ENCODE measurements at places on chromosomes 4 and X.
A peak's percentile ranks its signal among the peaks of the same experiment; 100 is the strongest.

GRCh38 chrX:38701073-38701472, 100.2 kb upstream of the MID1IP1 start:
- no peak for DNase-seq

GRCh38 chr4:89119166-89119565, 7.8 kb downstream of the TIGD2 start:
- no peak for DNase-seq

GRCh38 chrX:30282527-30282926, 26.7 kb downstream of the NR0B1 start:
- DNase-seq = no peak

DNA sequence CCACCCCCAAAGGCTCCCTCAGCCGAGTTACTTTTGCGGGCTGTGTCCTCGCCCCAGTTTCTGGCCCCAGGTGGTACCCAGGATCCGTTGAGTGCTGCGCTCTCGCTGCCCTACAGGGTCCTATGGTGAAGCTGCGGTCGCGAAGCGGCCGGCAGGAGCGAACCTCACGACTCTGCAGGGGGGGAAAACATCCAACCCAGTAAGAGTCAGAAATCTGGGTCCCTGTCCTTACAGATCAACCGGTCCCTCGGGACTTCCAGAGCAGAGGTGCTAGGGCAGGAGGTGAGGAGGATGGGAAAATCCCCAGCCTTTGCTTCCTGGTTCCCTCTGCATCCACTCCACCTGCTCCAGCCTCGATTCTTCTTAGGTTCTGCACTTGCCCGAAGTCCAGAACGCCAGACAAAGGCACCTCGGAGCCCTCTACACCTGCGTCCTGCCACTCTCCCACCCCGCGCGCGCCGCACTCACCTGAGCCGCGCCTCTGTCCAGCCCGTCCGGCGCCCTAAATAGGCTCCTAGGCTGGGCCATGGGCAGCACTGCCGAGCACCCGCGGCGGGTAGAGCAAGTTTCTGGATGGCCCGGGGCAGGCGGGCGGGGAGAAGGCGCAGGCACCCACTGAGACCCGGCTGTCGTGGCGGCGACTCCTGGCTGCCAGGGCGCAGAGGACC, at the start of gene HS3ST1:
TSS of gene HS3ST1 (minus strand) at position 664 of the 668 bp plus-strand sequence. CDS start 28,889 bp downstream, outside the sequence.
- DNase-seq = no peak

DNA sequence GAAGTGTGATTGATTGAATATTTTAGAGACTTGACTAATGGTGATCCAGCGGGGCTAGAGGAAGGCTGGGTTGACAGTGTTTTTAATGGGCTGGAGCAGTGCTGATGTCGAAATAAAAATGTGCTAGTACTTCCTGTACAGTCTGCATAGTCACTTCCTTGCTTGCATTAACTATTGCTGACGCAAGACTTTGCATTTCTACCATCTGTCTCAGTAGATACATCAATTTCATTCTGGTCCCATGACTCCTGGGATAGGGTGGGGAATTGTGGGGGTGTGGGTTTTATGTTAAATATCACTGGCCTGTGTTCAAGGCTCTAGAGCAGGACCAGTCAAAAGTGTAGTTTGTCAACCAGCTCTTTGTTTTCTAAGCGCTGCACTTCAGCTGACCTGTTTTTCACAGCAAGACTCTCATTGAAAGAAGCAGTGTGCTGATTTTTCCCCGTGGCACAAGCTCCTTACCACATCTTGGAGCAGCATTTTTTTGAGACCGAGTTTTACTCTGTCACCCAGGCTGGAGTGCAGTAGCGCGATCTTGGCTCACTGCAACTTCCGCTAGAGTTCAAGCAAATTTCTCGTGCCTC, 35.2 kb upstream of the PHEX start:
- DNase-seq = no peak

GRCh38 chrX:56281789-56282188, 49.6 kb downstream of the KLF8 start:
- DNase-seq = no peak

DNA sequence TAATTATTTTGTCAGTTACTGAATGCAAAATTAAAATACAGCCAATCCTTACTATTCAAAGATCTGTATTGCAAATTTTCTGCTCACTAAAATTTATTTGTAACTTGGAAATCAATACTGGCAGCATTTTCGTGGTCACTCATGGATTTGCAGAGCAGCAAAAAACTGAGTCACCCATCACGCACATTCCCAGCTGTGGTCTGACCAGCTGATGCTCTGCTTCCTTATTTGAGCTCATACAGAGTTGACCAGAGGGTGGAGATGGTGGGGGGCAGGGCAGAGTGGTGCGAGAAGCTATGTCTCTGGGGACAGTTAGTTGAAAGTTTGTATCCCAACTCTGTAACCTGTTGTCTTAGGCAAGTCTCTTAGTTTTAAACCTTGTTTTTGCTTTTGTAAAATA, 214.8 kb downstream of the SPCS3 start:
- DNase-seq = no peak

GRCh38 chr4:77473509-77473908, 132.1 kb upstream of the CXCL13 start:
- no peak for DNase-seq

DNA sequence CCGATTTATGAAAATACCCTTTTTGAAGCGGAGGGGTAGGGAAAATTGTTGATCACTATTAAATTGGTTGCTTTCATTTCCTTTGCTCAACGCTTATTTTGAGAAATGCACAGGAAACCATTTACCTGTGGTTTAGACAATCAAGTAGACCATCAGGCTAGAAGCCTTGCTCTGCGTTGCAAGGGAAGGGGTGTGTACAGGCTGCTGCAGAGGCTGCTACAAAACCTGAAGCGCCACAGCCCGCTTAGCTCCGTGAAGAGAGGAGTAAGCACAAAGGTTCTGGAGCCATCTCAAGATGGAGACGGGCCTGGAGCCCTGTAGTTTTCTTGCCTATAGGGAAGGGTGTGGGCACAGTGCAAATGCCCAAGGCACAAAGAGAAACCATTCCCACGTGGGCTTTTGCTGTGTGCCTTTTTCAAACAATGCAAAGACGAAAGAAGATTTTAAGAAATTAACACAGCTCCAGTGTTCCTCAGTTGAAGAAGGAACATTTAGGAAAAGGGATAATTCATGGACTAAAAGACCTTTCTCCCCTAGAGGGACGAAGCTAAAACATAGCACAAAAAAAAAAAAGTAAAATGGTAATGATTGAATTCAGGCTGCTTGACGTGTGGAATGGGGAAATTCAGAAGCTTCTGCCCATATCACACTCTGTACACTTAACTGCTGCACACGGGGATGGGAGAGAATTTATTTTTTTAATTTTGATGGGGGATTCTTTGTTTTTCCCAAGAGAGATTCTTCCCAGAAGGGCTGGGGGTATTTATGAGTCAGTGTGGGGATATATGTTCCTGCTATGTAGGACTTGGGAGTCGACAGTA, 3.5 kb downstream of the TMSB4X start:
- peak; percentile 61 for DNase-seq

DNA sequence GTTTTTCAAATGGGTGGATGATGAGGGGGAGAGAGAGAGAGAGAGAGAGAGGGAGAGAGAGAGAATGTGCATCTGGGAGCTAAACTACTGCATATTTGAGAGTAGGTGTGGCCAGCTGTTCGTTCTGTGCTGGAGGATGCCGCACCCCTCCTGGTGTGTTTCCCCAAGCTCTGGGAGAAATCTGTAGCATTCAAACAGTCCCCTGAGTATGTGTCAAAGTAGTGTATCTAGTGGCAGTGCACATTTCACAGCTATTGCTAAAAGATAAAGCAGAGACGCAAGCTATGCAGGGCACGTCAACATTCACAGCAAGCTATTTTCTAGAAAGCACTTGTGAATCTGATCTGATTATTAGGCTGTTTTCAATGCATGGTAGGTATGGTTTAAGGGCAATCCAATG, 83.5 kb upstream of the LIMCH1 start:
- DNase-seq = no peak

DNA sequence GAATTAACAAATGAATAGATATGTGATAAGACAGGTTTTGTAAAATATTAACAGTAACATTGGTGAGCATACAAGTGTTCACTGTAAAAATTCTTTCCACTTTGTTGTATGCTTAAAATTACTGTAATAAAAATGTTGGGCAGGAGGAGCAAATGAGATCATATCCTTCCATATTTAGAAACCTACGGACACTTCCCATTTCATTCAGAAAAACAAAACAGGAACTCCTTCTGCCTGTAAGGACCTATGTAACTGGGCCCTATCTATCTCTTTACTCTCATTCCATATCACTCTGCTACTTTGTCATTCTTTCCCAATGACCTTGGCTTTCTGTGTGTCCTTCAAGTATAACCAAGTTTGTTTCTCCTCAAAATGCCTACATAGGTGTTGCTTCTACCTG, 53.7 kb upstream of the SLC39A8 start:
- DNase-seq = no peak

DNA sequence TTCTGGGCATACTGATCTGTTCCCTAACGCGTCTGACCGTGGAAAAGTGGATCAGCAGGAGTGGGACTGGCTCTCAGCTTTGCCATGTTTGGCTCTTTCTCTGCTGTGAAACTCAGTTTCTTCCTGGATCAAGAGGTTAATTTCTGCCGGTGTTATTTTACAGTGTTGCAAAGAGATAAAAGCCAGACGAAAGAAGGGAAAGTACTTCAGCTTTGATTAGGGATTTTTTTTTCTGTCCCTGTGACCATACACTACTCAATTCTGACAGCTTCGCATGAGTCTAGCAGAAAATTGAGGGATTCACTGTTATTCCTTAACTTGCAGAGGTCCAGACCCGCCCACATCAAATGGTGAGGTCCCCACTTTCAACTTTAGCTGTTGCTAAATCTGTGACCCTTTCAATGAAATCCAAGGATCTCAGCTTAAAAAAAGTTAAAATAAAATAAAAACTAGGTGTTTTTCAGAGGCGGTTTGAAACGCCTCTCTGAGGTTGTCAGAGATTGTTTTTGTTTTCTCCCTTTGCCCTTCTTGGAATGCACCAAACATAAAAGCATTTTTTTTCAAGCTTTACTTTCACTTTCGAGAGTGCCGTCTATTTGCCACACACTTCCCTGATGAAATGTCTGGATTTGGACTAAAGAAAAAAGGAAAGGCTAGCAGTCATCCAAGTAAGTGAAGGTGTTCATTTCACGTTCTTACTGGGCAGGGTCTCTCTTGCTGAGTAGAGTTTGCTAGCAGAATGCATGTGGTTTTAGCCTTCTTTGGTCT, at the start of gene TLR3:
TSS of gene TLR3 (plus strand) at position 576 of the 768 bp plus-strand sequence. CDS start 7,464 bp downstream, outside the sequence.
- no peak for DNase-seq

GRCh38 chr4:120835342-120835741, 87.2 kb downstream of the PRDM5 start:
- DNase-seq = no peak

- no peak for DNase-seq
Observed at GRCh38 chrX:10441464-10441863, 178.9 kb downstream of the MID1 start.

GRCh38 chr4:82640540-82640939, 78.8 kb upstream of the TMEM150C start:
- no peak for DNase-seq

GRCh38 chr4:24862073-24862751, 50.6 kb downstream of the CCDC149 start:
- no peak for DNase-seq

DNA sequence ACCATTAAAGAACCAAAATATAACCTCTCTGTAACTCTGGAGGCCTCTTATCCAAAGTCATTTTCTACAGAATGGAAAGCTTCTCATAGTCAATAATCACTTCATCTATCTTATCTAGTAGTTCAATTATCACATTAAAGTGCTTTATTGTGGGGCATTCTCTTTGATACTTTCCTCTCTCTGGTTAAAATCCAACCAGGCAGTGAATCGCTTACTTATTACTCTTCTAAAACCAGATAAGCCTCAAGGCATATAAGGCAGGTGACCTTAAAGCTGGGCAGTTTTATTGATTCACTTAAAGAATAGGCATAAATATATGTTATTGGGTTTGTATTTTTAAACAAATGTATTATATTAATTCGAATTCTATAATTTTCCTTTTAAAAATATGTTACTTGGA, 2162.1 kb upstream of the TENM3 start:
- no peak for DNase-seq

DNA sequence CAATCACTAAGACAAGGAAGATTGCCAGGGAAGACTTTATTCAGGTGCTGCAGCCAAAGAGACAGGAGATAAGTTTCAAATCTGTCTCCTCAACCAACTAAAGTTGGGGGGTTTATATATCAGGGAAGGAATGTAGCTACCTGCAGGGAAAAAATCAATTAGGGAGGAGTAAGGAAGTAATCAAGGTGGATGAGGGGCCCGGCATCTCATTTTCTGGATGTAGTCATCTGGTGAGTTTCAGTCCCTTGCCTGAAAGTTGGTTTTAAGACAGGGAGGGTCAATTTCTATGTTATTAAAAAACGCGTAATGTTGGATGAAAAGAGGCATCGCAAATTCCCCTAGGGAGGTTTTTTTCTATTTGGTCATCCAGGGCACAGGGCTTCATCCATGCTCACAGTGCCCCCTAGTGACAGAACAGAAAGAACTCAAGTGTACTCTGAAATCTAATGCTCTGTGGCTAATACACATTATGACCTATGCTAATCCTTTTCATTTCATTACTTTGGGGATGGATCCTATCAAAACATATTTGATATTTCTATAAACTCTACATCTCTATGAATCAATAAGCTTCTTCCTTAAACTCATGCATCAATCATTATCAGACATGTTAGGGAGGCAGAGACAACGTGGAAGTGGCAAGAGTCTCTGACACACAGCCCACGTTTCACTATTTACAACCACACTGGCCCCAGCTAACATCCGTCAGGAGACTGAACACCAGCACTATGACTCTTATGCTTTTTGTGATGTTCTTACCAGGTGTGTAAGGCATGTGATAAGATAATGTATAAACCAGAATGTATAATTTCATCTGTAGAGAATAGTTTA, 1577.0 kb upstream of the TENM3 start:
- no peak for DNase-seq

- DNase-seq = no peak
Observed at GRCh38 chrX:74536832-74537371, 77.5 kb downstream of the RLIM start.

DNA sequence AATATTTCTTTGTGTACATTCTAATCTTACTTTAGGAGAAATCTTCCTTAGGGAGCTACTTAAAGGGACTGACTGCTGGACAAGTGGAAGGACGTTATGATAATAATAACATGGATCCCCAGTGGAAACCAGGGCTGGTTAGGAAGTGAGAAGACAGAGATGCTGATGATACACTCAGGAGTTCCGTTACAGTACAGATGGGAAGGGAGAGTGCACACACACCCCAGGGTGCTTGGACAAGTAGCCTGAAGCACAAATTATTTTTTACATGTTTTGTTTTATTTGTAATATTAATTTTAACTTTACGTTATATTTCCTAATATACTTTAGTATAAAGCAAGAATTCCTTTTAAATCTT, 84.1 kb downstream of the BMPR1B start:
- DNase-seq = no peak

DNA sequence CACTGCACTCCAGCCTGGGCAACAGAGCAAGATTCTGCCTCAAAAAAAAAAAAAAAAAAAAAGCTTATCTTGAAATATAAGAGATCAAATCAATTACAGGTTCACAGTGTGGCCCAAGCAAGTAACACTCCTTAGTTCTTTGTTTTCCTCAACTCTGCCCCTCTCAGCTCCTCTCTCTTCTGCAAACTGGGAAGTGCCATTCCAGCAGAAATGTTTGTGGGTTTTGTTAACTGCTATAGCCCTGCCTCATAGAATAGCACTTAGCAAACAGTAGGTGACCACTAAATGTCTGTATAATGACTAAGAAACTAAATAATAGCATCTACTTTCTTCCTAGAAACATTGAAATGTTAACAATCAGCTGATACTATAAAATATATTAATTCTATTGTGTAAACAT, 160.0 kb upstream of the NAP1L5 start:
- no peak for DNase-seq
